ENCODE measurements at places on chromosomes 2 and 18. TPM values are rescaled to one million over a fixed set of nuclear protein-coding genes. Genes with fewer than 3 reads are reported as not detected.

DNA sequence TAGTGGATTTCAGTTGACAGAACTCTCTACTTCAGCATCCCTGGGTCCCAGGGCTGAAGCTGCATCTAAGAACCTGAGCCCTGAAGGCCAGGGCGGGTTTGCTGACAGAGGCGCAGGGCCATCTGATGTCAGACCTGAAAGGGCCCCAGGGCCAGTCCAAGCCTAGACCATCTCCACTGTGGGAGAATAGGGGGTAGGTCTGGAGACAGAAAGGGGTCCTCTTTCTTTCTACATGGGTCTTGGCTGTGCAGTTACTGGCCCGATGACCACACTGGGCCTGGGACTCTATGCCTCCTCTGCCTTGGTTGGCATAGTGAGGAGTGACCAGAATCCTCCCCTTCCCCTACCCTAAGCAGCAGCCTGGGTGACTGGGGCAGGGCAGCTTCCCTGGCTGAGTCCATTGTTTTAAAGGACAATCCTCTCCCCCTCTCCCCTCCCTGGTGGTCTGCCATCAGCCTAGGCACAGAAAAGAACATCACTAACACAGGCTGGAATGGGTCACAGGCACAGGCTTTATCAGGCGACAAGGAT lies 34.5 kb downstream of the HS1BP3 start:
- peak; percentile 18 for DNase-seq

- DNase-seq = no peak
Measured at GRCh38 chr18:35564795-35565453, 16.6 kb upstream of the GALNT1 start.

- DNase-seq = peak; percentile 13
Measured at GRCh38 chr2:239297142-239298004, 103.4 kb downstream of the HDAC4 start.

ANKRD29 gene
- total RNA-seq = 4.7 TPM

DNA sequence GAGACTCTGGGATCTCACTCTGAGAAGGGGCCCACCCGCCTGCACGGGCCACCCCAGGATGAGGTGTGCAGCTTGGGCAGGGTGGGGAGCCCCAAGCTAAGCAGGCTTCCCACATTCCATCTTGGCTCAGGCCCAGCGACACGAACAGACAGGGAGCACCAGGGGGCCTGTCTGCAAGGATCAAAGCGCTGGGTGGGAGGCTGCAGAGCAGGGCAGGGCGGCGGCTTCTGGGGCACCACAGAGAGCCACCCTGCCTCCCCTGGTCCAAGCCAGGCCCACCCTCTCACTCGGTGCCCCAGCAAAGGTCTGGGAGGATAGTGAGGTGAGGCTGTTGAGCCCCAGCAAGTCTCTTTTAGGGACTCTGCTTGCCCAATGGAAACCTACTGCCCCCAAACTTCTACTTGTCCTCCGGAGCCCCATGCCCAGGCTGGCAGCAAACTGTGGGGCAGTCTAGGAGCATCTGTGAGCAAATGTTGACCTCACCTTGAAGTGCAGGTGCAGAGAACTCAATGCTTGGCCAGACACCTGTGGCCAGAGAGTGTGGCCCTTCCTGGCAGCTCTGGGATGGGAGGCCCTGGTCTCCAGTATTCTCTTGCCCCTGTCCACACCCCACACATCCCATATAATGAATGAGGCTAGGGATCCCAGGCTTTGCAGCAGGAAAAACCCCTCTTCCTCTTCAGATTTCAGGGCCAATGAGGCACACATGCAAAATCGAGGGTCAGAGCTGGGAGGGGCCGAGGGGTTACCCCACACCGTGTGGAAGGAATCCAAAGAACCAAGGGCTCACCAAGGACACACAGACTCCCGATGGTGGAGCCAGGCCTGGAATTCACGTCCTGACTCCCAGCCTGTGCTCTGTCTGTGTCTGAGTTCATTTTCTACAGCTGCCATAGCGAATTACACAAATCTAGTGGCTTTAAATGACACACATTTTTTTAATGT lies 18.8 kb upstream of the GLI2 start:
- DNase-seq = no peak

- DNase-seq = no peak
Measured at GRCh38 chr18:68800075-68800474, 2.2 kb downstream of the CCDC102B start.

DNA sequence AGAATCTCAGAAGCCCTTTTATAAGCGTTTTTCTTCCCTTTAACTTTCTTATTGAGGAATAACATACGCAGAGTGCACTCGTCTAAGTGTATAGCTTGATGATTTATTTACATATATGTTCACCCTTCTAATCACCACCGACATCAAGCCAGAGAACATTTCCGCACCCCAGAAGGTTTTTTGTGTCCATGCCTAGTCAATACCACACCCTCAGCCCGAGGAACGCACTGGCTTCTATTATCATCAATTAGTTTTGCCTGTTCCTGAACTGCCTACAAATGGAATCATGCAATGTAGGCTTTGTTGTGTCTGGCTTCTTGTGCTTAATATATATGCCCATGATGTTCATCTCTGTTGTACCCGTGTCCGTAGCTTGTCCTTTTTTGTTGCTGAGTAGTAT lies 27.7 kb downstream of the SDC1 start:
- DNase-seq = no peak

TRAK2 gene
- total RNA-seq = 104 TPM

SKOR2 gene
- not detected for total RNA-seq

GRCh38 chr18:63887424-63887823 lies at the start of gene SERPINB2:
SERPINB2 (plus strand) TSS chr18:63887705; CDS start chr18:63891445, 3,740 bp downstream.
- no peak for DNase-seq

DNA sequence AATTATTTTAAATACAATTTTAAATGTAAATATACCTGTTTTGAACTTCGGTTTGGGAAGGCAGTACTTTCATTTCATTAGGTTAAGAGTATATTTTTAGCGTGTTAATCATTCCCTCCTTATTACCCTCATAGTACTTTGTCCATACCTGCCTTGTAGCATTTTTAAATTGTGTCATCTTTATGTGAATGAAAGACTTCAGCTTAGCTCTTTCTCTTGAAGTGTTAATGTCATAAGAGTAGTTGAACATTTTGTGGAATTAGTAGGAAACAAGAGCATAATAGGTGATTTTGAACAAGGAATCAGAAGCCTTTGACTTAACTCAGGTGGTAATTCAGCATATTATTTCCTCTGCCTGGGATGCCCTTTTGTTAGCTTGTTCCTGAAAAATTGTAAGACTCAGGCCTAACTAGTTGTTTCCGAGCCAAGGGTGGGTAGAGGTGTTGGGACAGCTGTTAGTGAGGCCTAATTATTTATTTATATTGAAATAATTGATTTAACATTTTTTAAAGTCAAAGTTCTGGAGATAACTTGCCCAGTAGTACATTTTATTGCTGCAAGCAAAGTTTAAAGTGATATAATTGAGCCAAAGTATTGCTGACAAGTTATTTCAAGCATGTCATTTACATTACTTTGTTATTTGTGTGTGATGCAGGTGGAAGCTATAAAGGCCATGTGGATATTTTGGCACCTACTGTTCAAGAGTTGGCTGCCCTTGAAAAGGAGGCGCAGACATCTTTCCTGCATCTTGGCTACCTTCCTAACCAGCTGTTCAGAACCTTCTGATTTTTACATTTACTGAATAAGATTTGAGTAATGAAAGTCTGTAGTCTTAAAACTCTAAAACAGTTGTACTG lies 38.7 kb downstream of the DDX1 start:
- DNase-seq = no peak

GRCh38 chr2:136637402-136637801 lies 127.9 kb upstream of the THSD7B start:
- no peak for DNase-seq

C1GALT1C1L gene
- 2.7 TPM for total RNA-seq

- no peak for DNase-seq
Measured at GRCh38 chr2:64814007-64814406, 160.3 kb upstream of the SERTAD2 start.
